T-helper 1 cell (primary cell): ENCODE measurements at places on chromosomes 11 and 22.

GRCh38 chr11:116656011-116656410 lies 116.8 kb downstream of the BUD13 start:
- DNase-seq: no peak

DNA sequence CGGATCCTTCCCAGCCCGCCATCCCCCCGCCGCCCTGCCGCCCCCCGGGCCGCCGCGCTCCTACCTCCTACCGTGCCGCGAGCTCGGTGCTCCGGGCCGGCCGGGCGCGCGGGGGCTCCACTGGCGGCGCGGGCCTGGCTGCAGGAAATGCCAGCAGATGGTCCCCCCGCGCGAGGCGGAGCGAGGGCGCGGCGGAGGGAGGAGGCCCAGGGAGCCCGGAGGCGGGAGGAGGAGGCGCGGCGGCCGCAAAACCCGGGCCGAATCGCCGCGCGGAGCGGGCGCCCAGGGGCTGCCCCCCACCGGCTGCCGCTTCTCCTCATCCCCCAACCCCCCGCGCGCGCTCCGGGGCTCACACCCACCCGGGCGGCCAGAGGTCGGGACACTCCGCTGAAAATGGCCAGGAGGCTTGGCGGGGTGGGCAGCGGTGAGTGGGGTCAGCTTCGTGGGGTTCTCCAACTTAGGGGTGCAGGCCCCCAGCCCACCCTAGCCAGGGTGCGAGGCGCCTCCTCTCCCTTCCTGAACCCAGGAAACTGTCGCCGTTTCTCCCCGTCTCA lies at the start of gene OSBPL5:
TSS of gene OSBPL5 (minus strand) at position 159 of the 554 bp plus-strand sequence. CDS start 36,162 bp downstream, outside the sequence.
- peak; percentile 17 for DNase-seq

DNA sequence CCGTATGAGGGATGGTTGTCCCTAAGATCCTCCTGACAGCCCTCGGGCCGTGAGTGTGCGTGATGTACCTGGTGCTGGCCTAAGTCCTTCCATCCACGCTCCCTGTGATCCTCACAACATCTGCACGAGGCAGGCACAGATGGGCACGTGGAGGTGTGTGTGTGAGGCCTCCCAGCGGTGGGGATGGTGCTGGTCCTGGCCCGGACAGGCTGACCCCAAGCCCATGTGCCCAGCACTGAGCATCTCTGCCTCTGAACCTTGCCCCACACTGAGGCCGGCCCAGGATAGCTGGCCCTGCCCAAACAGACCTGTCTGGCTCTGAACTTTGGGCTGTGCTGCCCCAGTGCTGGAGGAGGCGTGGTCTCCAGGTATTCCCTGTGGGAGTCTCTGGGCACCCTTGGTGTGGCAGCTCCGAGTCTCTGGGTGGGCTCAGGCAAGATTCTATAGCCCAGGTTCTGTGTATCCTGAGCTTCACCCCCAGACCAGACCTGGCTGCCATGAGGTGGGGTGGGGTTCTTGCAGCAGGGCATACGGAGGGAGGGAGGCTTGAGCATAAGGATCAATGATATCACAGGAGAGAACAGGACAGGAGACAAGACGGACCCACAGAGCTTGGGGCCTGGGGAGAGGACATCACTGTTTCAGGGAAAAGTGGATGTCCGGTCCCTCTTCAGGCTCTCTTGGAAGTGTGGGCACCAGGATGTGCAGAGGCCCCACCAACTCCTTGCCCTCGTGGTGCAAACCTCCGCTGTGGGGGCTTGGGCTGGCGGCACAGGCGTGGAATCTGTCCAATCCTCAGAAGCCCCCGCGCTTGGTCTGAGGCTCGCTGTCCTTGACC lies 881.8 kb downstream of the BRD1 start:
- no peak for DNase-seq

DNA sequence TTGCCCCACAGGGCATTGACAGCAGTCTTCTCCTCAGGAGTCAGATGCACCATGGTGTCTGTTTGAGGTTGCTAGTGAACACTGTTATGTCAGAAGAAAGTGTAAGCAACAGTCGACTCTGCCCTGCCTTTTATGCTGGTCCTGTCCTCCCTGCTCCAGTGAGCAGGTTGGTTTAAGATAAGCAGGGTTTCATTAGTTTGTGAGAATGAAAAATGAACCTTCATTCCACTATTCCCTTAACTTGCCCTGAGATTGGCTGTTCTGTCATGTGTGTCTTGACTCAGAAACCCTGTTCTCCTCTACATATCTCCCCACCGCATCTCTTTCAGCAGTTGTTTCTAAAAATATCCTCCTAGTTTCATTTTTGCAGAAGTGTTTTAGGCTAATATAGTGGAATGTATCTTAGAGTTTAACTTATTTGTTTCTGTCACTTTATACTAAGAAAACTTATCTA lies at the start of gene HBD:
TSS of gene HBD (minus strand) at position 103 of the 454 bp plus-strand sequence. CDS start at position 53, 50 bp downstream.
- no peak for DNase-seq

DNA sequence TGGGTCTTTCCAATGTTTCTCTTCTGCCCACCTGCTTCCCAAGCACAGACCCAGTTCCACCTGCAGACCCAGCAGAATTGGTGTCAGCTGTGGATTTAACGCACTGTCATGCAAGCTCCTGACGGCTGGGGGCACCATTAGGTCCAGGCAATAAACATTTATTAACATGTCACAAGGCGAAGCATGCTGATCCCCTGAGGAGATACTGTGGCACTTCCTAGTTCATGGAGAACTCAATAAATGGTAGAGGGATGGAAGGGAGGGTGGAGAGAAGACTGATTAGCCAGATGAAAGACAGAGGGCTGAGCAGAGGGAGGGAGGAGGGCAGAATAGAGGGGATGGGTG lies 68.3 kb upstream of the TSPAN18 start:
- no peak for DNase-seq

GRCh38 chr22:50338042-50338573 lies 5.0 kb upstream of the PPP6R2 start:
- DNase-seq: no peak

DNA sequence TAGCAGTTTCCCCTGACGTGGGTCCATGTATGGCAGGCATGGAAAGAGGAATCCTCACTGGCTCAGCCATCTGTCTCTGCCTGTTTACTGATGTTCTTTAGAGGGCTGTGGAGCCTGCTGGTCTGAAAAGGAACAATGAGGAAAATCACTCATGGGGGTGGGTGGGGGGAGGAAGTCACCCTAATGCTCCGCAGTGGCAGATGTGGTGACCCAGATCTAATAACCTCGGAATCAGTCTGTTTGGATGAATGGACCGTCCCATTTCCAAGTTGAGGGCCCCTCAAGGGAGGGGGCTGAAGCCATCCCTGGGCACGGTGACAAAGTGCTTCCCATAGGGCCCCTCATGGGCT lies 4.4 kb downstream of the BCR start:
- no peak for DNase-seq
